ENCODE measurements at places on chromosomes 11 and 22. TPM values are rescaled to one million over a fixed set of nuclear protein-coding genes. Genes with fewer than 3 reads are reported as not detected.

MFRP gene
- 0.12 TPM for total RNA-seq

RIMBP3B gene
- total RNA-seq = not detected

AIFM3 gene
- 0.56 TPM for total RNA-seq

PRODH gene
- not detected for total RNA-seq

SLC22A8 gene
- total RNA-seq = not detected

OR8A1 gene
- not detected for total RNA-seq

BDNF gene
- total RNA-seq = 0.64 TPM

FAM180B gene
- not detected for total RNA-seq

LMO1 gene
- not detected for total RNA-seq
